ENCODE measurements at places on chromosomes 1 and 21. TPM values are rescaled to one million over a fixed set of nuclear protein-coding genes. Genes with fewer than 3 reads are reported as not detected.

The OR4F16 gene
- total RNA-seq = not detected

The LEFTY2 gene
- total RNA-seq = 5.0 TPM

DNA sequence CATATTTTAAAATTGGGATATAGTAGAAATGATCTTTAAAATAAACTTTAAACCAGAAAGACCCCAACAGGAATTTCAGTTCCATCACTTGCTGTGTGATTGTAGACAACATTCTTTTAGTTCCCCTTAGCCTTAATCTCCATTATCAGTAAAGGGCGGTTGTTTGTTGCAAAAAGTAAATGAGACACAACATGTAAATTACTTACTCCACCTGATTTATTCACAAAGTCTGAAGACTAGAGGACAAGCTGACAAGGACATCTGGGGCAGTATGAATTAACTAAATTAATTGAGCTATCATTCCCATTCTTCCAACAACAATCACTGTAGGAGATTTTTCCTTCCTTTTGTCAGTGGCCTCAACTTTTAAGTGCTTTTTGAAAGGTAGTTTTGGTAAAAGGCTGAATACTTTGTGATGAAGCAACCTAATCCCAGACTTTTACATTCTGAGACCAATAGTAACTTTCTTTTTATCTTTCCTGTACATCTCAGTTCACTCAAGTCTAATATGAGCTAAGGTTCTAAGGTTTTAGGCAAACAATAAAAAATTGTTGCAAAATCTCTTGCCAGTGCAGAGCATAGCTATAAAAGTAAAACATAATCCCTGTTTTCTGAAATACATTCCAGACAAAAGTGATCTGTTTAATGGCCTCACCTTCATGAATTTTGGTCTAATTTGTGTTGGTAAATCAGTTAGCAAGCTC, 6.2 kb downstream of the SLC19A2 start:
- H3K4me3 ChIP-seq = no peak overlapping the region
- no peaks in the 10 kb centered on the region for H3K27me3 ChIP-seq
- no peak overlapping the region for H3K27ac ChIP-seq
- no peak for DNase-seq
- H3K4me1 ChIP-seq = peaks cover 18% of the 10 kb centered on the region

The RHBDL2 gene
- total RNA-seq = not detected

DNA sequence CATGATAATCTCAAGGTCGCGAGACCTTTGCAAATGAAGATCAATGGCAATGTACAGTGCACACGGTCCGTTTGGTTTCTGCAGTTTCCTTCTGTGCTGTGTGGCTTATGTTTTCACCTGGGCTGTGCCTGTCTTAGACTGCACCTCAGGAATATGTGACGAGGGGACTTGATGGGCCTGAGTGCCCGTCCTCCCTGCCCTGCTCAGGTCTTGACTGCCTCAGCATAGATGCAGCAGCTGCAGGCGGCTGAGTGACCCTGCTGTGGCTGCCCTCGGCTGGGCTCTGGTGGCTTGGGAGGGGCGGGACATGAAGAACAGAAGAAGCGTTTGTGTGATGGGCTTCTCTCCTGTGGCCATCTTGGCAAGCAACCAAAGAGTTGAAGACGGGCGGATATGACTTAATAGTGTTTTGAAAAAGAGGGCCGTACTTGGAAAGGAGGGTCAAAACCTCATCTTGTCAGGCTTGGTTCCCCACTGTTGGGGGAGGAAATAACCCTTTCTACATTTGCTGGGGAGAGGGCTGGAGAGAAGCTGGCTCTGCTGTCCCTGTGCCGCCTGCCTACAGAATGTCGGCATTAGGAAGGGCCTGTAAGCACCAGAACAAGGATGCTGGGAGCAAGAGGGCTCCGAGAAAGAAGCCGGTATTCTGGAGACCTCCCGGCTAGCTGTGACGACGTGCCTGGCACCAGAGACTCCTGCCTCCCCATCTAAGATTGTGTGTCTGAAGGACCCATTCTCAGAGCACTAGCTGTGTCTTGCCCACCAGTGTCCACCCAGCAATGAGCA, 7.1 kb downstream of the MYBPHL start:
- no peaks in the 10 kb centered on the region for H3K27me3 ChIP-seq
- DNase-seq = no peak
- H3K4me1 ChIP-seq = peaks cover 24% of the 10 kb centered on the region
- H3K27ac ChIP-seq = no peak overlapping the region

All from glutamatergic neuron (in vitro differentiated cells).